ENCODE measurements at places on chromosomes 11 and 22.

GRCh38 chr22:50141891-50142363 is 28.6 kb upstream of the PANX2 start:
- peak; percentile 75 for DNase-seq

GRCh38 chr11:20051469-20052399 is 108.5 kb downstream of the DBX1 start:
- DNase-seq, result no peak

GRCh38 chr22:46084376-46084775 is 66.0 kb upstream of the PPARA start:
- no peak for DNase-seq

GRCh38 chr22:17366329-17366728 is 2.9 kb upstream of the CECR2 start:
- DNase-seq, result no peak

DNA sequence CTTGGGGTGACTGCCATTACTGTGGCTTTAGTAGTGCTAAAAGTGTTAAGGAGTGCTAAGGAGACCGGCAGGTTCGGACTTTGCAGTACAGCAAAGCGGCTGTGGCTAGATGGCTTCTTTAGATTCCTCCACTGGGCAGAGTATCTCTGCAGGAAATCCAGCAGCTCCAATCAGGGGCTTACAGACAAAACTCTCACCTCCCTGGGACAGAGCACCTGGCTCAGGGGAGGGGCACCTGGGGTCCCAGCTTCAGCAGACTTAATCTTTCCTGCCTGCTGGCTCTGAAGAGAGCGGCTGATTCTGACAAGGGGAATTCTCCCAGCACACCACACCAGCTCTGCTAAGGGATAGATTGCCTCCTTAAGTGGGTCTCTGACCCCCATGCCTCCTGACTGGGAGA is 668.8 kb upstream of the TENM4 start:
- DNase-seq, result no peak
